ENCODE measurements at places on chromosomes 16 and 17.

DNA sequence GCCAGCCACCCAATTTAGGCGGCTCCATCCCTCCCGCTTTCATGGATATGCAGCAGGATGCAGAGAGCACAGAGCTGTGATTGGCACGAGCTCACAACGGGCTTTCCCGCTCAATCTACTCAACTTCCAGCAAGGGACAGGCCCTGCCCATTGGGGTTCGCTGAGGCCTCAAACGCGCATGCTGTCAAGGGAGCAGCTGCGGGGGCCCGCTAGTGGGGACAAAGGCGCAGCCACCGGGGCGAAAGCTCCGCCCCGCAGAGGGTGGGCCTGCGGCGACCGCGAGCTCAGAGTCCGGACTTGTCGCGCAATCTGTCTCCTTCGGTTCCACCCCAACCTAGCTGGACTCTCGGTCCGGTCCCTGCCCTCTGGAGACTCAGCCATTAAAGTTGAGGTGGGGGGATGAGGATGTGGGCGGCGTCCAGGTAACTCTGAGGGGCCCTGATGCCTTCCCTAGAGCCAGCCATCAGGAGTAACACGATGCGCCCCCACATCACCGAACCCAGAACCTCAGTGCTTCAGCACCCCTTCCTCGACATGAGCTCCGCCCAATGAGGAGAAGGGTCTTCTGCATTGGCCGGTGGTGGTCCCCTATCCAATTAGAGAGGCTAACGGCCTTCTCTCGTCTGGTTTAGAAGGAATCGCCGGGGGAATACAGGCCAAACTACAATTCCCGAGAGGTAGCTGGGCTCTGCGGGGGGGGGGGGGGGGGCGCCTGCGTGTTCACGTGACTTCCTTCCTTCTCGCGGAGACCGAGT is 489 bp upstream of the NFATC3 start:
- peak; percentile 77 for DNase-seq

- no peak for DNase-seq
These were observed 206.0 kb downstream of the IRX3 start for GRCh38 chr16:54080524-54081008.

DNA sequence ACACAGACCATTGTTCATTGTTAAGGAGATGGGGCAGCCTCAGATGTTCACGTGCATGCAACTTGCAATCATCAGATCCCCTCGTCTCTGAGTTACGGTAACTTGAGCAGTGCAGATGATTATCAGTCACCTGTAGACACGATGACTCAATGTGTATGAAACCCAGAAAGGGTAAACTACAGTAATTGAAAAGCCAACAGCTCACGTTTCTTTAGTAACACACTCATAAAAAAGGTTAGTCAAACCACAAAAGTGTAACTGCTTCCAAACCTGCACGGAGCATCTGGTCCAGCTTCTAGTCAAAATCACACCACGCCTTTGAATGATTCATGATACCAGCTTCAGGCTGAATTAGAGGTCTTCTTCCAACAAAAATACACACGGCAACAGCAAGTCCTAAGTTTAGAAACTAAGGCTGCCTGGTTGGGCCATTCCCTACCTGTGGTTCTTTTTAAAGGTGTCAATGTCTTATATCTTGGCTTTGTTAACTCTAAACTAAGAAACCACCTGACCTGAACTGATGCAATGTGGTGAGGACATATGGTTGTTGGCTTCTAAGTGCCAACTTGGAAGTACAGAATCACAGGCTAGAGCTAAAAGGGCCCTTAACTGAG is 32.3 kb downstream of the GRB7 start:
- DNase-seq: peak; percentile 56

DNA sequence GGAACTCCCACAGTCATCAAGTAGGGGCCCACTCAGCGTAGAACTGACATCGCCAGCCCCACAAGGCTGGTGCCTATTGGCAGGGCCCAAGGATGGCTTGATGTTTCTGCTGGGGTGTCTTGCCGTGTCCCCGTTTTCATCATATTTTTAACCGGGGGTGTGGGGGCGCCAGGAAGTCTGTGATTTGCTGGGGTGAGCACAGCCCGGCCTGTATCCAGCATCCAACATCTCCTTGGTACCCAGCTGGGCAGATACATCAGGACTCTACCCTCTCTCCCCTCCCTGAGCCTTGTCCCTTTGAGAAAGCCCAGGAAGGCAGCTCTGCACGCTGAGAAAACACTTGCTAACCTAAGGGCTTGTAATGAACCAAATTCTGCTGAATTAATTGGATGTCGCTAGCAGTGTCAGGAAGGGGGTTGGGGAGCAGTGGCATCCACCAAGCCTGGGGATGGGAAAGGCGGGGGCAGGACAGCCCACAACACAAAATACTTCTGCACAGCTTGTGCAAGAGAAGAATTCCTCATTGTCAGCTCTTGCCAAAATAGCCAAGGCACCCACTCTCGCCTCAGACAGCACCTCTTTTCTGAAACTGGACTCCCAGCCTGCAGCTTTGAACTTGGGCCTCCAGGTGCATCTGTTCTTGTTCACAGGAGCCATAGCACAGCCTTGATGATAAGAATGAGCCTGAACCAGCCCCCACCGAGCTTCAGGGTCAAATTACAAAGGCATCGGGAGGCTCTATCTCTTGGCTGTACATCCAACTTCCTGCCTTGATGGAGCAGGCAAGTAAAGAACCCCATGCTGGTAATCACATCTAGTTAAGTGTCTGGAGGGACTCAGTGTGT is 63.7 kb upstream of the LYRM9 start:
- DNase-seq: no peak

GRCh38 chr17:39636587-39636926 is 387 bp upstream of the STARD3 start:
- peak; percentile 18 for DNase-seq

DNA sequence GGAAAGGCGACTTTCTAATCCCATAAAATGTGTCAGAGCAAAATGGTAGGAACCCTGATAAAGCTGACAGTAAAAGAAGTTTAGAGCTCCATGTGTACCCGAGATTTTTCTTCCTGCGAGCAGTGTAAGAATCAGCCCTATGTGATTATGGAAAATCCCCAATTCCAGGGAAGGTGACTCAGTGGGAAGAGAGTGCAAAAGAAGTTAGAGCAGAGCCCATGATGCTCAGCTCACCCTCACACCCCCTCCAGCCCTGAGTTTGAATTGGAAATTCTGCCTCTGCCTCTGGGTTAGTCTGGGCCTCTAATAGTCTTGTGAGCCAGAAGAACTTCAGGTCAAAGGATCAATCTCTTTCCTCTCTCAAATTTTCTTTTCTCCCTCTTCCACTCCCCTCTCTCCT is 12.5 kb downstream of the C17orf78 start:
- DNase-seq: no peak

Data from T-cell (primary cell).